HCEC 1CT (cell line): ENCODE measurements at places on chromosomes 12 and 14.

GRCh38 chr12:103924761-103925641, 5.2 kb upstream of the HSP90B1 start:
- DNase-seq = peak; percentile 81

GRCh38 chr12:70468741-70469140, 102.7 kb downstream of the KCNMB4 start:
- DNase-seq = no peak

DNA sequence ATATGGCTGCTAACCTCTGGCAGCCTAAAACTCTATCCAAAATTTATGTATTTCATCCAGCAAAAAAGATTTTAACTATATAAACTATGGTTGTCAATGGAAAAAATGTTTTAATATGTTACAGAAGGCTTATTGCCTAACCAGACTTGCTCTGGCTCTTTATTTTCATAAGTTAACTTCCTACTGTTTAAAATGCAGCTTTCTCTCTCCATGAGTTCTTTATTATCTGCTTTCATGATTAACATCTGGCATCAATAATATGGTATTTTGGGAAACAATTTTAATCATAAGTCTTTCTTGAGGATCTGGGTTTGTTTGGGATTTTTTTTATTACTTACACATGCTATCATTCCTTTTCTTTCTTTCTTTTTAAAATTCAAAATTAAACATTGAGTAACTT, 20.5 kb downstream of the KERA start:
- DNase-seq = no peak

GRCh38 chr14:83924259-83924658, 1605.7 kb upstream of the FLRT2 start:
- DNase-seq = no peak

DNA sequence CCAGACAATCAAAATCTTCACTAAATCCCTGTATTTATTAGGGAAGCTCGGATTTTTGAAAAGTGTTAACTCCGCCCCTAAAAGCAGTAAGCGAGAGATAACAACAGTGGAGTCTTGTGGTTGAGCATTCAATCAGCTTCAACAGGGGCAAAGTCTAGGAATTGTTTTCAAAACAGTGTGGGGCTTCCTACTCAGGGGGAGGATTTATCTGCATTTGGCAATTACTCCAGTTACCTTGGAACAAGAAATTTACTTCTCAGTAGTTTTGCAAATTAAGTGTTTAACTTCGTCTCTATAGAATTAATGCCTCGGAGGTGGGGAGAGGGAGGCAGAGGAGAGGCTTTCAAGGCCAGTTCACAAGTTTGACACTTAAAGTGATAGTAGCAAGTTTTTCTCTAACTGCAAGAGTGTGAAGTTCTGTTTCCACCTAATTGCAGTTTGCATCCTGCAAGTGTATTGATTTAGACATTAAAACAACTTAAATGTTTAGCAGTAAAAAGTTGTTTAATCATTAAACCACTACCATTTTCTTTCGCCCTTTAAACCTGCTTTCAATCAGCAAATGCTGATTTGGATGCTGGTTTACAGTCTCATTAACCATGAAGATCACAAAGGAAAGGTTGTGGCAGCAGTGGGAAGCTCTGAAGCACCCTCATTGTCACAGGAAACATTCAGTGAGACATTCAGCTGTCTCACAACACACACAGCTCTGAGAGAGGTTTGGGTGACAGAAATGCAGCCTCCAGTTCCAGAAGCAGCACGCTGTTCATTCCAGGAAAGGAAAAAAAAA, 102.0 kb downstream of the HMGA2 start:
- DNase-seq = no peak

DNA sequence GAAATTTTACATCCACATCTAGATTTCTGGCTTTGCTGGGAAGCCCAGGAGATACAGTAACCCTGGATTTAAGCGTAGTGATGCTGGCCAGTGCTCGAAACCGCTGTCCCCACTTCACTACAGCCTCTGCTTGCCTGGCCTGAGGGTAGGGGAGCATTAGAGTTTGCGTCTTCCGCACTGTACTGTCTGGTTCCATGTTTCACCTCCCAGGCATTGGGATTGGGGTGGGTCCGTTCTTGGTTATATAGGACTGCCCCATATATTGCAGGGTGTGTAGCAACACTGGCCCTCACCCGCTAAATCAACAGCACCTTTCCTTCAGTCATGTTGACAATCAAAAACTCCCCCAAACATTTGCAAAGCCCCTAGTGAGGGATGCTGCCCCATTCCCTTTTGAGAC, 240.8 kb downstream of the ZFP36L1 start:
- no peak for DNase-seq

DNA sequence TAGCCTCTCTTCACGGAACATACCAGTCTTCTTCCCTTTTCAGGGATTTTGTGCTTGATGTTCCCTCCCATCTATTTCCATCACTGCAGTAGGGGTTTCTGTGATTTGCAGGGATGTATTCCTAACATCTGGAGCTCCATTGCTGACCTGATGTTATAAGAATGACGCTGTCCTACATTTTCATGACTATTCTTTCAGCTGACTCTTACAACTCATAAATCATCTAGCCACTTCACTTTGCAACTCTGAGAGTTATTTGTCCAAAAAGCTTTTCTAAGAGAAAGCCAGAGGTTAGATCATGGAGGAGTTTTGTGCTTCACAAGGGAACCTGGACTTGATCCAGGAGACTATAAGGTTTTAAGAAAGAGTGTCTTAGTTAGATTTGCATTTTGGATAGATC, 116.6 kb upstream of the FAR2 start:
- DNase-seq = no peak
